ENCODE measurements at places on chromosomes 5 and 9.

DNA sequence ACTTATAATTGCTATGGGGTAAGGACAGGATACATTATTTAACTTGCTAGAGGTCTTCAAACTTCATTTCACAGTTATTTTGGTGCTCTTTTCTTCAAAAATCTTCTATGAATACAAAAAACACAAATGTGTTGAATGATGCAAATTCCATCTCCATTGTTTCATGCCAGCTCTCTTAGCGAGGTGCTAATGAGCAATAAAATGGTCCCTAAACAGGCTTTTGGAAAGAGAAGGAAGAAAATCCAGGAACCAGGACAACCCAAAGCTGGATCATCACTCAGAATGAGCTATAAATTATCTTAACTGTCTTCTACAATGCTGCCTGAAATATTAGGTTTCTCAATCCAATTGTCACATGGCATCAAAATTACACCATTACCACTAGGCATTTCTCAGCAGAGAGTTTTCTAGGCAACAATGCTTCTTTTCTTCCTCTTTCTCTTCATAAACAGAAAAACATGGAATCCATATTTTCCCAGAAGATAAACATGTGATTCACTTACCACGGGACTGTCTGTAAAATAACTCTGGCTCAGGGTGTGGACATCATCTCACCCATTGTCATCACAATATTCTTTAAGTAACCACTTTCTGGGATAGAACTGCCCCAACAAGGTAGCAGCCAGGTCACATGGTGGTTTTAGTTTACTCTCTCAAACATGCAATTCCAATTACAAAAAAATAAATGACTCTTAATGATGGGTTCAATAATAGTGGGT is 249.4 kb downstream of the NPR3 start:
- no peak for DNase-seq

DNA sequence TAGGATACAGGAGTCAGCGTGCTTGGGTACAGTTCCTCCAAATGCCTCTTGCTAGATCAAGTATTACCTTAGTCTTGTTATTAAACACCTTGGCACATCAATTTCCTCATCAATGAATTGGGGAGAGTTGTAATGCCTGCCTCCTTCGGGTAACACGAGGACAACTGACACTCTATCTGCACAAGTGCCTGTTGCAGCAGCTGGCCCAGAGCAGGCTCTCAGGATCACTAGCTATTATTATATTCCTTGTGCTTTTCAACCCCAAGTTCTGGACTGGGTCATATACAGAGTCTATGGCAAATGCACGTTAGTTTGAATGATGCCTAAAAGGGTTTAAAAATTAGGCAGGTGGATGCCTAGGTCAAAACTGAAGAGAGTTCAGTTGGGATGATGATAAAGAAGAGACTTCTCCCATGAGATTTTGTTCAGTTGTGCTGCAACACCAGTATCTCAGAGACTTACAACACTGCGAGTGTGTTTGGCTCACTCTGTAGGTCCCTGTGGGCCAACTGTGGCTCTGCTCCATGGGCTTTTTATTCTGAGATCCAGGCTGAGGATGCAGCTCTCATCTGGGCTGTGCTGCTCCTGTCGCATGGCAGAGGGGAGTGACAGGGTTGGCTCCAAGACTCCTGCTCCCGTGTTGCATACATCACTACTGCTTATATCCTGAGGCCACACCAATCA is 41.1 kb upstream of the TEX48 start:
- no peak for DNase-seq

GRCh38 chr5:35651002-35651756 is 33.5 kb downstream of the SPEF2 start:
- peak; percentile 79 for DNase-seq

GRCh38 chr9:74645007-74645639 is 148.0 kb downstream of the RORB start:
- no peak for DNase-seq

GRCh38 chr5:68353605-68354004 is 138.0 kb downstream of the PIK3R1 start:
- DNase-seq: no peak

DNA sequence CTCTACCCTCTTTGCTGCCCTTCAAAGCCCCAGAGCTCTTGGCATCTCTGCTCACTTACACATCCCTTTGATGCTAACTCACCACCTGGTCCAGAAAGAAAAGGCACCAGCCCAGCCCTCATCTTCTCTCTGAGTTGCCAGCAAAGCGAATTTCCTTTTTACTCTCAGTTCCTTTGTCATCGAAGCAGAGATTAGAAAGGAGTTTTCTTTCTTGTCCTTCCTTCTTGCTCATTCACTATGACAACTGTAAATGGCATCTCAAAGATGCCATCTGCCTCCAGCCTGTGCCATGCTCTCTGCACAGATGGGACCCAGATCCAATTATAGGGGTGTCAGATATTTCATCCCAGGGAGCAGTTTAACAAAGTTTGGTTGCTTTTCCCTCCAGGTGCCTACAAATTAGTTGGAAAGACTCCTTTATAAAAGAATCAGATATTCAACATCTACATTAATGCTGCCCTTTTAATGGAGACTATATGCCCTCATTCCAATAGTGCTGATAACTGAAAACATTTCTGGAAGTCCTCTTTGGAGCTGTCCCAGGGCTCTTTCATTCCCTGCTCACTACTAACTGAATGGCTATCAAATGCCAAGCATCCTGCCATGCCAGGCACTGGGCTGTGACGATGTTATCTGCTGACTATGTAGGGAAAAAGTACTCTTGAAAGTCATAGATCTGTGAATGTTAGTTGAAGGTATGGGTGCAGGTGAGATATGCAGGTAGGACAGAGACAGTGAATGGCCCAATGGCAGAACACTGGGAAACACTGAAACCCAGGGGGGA is 58.9 kb downstream of the SUSD1 start:
- no peak for DNase-seq

DNA sequence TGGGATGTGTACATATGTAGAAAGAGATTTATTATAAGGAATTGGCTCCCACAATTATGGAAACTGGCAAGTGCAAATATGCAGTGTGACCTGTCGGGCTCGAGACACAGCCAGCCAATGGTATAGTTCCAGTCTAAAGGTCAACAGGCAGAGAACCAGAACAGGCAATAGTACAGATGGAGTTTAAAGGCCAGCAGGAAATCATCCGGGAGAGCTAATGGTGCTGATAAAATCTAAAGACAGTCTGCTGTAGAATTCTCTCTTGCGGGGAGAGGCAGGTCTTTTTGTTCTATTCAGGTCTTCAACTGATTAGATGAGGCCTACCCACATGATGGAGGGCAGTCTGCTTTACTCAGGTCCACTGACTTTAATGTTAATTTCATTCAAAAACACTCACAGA is 21.8 kb downstream of the ANKRD31 start:
- DNase-seq: no peak

DNA sequence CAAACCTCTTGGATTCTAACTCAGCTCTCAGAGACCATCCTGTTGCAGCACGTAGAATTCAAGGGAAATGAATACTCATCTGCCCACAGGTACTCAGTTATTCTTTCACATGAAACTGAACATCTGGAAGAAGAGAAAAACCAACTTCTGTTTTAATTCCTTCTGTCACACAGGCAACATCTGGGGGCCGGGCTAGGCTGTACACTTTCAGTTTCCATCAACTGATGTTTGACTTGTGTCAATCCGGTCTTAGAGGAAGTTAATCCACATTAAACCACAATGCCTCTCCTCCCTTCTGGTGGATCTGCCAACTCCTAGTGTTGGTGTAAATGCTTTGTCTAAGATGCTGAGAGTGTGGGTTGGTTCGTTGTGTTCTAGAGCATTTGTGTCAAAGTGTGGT is 17.6 kb downstream of the DMRT3 start:
- DNase-seq: no peak

- DNase-seq: no peak
These were observed 65.2 kb downstream of the ERAP1 start for GRCh38 chr5:96742538-96742937.

GRCh38 chr9:76692458-76693129 is 71.6 kb upstream of the PCA3 start:
- DNase-seq: no peak

DNA sequence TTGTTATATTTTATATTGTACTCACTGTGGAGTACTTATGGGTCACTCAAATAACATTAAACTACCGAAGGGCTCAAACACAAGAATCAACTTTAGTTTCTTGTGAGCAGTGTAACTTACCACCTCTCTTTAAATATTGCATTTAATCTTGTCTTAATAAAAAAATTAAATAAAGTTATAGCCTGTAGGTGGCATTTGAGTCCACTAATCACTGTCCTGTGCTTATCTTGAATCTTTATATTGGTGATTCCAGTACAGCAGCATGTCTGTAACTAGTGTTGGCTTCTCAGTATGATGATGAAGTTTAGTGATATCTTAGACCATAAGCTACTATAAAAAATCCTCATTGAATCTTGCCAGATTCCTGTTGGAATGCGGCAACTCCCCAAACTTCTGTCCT is 313.8 kb downstream of the FAM170A start:
- DNase-seq: no peak

GRCh38 chr9:83372957-83373356 is 165.2 kb downstream of the FRMD3 start:
- no peak for DNase-seq

GRCh38 chr5:11030671-11031070 is 269.6 kb upstream of the DAP start:
- DNase-seq: no peak

- no peak for DNase-seq
These were observed 469.2 kb upstream of the WWC1 start for GRCh38 chr5:167822241-167822640.

DNA sequence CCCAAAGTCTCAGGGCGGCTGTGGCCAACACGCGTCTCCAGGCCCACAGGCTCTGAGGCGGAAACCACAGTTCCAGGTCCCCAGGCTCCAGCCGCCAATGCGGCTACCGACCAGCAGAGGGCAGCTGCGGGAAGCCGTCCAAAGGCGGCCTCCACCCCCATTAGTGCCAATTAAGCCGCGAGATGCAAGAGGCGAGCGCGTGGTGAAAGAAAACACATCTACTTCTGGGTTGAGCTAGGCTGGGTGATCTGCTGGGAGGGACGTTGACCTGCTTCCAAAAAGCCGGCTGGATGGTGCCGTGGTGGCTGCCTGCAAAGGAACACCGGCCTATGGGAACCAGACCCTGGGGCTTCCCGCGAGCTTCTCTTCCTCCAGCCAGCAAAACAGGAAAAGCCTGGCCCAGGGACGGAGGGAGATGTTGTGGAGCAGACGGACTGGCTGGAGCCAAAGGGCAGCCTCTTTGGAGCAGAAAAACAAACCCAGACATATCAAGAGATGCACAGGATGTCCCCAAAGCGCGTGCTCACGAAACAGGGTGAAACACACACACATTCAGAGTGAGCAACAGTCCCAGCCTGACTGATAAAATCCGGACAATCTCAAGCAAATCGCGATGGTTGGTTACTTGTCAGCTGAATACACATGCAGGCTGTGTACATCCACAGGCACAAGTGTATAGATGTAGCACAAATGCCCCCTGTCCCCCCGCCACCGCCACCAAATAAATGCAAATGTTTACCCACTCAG is 187.1 kb upstream of the BRINP1 start:
- DNase-seq: peak; percentile 10

- no peak for DNase-seq
These were observed 42.6 kb upstream of the KIF2A start for GRCh38 chr5:62263401-62263800.

- DNase-seq: no peak
These were observed 13.1 kb upstream of the HSD17B4 start for GRCh38 chr5:119439140-119439631.

GRCh38 chr5:67493676-67494075 is 297.1 kb upstream of the CD180 start:
- no peak for DNase-seq

DNA sequence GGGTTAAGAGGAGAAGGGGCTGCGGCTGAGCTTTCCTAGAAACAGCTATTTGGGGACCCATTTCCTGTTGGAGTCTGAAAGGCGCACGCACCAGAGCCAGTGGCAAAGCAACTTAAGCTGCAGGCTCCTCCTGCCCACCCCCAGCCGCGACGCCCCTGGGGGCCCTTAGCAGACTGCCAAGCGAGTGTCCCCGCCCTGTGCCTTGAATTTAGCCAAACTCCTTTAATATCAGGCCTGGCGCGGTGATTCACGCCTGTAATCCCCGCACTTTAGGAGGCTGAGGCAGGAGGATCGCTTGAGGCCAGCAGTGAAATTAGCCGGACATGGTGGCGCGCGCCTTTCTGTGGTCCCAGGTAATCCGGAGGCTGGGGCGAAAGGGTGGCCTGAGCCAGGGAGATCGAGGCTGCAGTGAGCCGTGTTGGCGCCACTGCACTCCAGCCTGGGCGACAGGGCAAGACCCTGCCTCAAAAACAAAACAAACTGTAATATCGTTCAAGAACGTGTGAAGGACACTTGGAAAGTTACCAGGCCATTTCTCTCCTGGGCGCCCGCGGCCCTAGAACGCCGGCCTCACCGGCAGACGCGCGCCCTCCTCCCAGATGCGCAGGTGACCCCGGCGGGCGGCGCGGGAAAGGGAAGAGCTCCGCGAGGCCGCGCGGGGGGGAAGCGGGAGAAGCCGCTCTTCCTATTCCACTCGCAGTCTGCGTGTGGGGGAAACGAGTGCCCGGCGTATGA is 1.0 kb upstream of the F2R start:
- no peak for DNase-seq

- no peak for DNase-seq
These were observed 146.5 kb upstream of the TLX3 start for GRCh38 chr5:171162596-171162995.

DNA sequence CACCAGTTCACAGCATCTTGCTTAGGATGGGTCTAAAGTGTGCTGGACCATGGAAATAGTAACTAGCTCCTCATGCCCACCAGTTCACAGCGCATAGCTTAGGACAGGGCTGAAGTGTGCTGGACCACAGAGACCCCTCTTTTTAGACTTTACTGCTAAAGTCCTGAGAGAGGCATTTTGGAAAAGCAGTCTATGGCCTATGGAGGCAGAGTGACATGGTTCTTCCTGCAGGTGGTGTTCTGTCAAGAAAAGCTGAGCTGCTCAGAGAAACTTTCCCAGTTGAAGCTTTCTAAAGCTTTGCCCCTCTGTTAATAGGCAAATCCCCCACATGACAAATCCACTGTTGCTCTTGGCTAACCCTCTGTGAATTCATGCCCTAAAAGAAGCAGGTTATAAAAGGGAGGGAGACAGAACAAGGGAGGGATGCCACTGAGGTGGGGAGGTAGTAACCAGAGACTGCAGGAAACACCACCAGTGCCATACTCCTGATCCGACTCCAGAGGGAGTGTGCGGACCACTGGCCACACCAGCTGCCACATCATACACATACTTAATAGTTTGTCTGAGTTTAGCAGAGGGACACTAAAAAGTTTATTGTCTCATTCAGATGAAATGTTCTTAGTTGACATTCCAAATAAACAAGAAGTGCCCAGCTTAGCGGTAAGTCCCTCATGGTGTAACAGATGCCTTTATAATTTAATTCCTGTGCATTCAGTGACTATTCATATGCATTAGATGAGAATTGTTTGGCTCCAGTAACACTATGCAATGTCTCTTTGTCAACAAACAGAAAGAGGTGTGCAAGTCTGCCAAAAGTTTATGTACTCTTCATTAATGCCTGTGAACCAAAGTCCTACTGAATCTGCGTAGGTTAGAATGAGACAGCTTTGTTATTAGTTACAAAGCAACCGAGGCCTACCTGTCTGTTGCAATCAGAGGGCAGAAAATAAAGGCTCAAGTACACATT is 236.2 kb upstream of the NFIL3 start:
- DNase-seq: no peak
